ENCODE measurements at places on chromosomes 4 and X.

- no peak for DNase-seq
Measured at GRCh38 chr4:123397144-123398065, 810 bp downstream of the SPRY1 start.

DNA sequence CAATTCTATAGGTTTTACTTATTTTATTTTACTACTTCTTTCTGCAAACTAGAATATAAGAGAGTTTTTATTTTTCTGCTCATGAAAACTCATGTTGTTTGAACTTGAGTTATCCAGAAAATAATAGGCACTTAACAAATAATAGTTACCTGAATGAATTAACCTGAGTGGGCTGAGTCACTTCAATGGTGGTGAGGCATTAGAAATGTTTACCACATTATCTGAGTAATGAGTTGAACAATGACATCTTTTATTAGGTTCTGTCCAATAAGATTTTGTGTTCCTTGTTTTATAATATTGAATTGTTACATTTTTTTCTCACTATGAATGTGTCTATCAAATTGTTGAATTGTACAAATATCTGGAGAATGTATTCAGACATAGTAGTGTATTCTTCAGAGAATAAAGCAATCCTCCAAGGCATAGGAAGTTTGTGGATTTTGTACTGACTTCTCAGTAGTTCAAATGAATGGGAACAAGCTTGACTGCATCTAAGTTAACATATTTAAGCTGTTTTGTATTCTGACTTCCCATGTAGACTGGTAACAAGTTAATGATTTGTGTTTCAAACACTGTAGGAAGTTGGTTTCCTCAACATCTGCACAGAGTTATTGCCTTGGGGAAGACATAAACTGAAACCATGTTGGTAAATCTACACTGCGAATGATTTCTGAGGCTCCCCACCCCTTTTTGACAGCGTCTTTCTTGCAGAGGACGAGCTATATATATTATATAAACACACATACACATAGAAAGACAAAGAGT lies 1808.9 kb upstream of the TENM3 start:
- DNase-seq, result no peak

GRCh38 chr4:41551536-41551935 lies 13.6 kb downstream of the LIMCH1 start:
- no peak for DNase-seq

- DNase-seq, result no peak
Measured at GRCh38 chrX:123399709-123400108, 215.6 kb downstream of the GRIA3 start.

DNA sequence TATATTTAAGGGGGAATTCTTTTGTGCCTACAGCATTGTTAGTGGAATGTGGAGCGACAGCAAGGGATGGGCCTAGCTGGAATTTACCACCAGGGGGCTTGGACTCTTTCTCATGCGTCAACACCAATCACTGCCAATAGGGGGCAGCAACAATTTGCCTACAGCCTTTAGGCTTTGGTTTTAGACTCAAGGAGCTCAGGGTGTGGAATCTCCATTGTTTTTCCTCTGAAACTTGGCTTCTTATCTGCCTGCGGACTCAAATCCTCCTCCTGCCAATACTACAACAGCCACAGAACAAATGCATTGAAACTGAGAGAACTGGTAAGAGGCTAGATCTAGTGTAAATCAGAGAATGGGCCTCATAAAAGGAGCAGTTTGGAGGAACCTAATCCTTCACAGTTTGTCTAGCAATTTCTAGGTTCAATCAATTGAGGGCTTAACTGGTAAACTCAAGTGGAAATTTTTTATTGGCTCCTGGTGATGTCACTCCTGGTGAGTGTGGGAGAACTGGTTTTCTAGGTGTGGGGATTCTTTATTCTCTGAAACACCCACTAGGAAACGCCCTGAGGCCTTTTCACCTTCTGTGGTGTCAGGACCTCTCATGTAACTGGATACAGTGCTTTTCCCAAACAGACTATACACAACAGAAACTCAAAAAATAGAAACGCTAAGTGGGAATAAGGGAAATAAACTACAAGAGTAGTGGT lies 27.9 kb upstream of the TMSB4X start:
- no peak for DNase-seq

DNA sequence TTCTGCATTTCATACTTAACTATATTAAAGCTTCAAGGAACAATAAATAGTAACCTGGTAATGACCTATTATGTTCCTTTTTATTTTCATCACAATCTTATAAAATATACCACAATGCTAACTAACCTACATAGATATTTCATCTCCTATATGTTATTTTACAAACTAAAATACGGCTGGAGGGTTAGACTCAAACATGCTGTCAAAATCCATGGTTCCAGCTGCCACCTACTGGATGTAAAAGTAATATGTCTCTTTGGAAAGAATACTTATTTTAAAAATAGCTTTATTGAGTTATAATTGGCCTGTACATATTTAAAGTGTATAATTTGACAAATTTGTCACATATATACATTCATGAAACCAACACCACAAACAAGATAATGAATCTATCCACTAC lies 15.0 kb downstream of the RGN start:
- no peak for DNase-seq

DNA sequence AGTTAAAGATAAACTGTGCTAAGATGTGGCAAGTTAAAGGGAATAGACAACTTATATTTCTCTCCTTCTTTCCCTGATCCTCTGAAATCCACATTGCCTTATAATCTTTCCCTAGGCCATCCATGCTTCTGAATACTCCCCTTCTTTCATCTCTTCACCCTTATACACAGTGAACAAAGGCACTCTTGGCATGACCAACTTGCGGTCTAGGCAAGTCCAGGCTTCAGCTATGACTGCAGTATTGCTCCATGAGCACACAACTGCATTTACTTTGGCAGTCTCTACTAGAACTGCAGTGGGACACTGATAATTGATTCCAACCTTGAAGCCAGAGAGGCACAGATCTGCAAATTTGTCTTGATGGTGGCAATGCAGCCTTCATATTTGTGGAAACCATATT lies 24.2 kb upstream of the UBA6 start:
- DNase-seq, result no peak

GRCh38 chrX:51144828-51145442 lies 187.7 kb upstream of the NUDT10 start:
- DNase-seq, result no peak

DNA sequence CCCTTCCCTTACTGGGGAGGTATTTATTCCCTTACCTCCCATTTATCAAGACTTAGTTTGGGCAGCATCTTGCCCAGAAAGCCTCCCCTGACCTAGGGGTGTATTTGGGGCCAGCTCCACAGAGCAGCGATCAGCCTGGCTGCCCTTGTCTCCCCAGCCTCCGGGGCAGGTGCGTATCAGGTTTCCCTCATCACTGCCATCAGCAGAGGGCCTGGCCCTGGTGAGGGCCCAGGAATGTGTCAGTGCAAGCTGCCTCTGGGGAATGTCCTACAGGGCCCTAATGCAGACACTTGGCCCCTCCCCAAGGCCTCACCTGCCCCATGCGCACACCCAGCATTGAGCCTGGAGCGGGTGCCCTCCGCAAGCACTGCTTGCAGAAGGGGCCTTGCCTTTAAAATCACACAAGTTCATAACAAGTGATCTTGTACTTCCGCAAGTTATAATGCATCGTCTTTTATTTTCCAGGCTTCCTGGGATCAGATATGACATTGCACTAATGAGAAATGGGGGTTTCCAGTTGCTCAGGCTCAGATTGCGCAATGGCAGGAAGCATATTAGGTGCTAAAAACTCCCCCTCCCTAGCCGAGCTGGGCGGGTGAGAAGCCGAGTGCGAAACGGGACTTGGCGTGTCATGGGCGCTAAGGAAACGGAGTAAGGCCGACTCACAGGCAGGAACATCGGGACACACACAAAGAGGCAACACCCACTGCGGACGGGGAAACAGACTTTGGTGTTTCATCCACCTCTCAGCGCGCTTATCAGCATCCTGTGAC lies 25.4 kb upstream of the AFAP1 start:
- no peak for DNase-seq

DNA sequence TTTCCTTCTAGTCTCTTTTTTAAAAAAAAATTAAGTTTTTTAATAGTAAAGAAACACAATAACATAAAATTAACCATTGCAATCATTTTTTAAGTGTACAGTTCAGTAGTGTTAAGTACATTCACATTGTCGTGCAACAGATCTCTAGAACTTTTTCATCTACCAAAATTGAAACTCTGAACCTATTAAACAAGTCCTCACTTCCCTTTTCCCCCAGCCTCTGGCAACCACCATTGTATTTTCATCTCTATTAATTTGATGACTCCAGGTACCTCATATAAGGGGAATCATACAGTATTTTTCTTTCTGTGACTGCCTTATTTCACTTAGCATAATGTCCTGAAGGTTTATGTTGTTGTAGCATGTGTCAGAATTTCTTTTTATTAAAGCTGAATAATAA lies 31.8 kb downstream of the MSL3 start:
- DNase-seq, result no peak

DNA sequence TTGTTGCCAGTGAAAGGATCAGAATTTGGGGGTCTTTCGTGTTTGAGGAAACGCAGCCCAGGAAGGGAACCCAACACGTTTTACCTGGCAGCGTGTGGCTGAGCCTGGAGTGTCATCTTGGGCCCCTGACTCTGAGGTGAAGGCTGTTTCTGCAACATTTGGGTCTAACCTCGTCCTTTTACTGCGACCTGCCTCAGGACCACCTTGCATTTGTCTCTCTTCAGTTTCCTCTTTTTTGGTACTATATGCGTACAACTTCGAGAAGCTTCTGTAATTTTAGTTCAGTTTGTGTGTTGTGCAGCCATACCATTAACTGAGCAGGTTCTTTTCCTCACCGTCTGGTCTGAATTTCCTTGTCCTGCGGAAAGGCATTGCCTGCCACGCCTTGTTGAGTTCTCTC lies 61.5 kb downstream of the TMEM131L start:
- no peak for DNase-seq

GRCh38 chr4:80144676-80145470 lies 52.4 kb upstream of the PRDM8 start:
- no peak for DNase-seq

- DNase-seq, result no peak
Measured at GRCh38 chr4:73723928-73724327, 16.4 kb upstream of the CXCL8 start.

DNA sequence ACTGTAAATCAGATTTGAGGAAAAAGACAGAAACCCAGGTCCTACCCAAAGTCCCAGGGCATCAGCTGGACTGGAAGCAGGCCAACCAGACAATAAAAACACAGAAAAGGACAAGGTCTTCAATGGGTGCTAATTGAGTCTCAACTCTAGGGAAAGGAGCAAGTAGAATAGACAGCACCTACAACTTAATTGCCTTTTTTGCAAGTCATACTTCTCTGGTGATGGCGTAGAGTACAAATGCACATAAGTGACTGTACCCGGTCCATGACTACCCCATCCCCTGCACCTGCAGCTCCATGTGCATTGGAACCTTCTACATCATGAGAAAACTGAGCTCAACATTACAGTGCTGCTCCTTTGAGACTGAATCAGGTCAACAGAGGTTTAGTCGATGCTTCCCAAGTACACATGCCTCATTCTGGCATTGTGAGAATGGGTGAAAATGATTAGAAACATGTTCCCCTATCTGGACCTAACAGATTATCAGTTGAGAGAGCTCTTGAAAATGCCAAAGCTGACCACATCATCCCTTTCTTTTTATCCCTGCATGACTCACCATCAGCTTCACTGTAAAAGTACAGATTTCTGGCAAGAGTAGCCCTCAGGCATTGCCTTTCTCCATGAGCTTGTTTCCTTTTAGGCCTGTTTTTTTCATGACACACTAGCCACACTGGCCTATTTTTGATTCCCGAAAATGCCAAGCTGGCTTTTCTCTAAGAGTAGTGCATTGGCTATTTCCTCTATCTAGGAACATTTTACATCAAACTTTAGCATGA lies 298.3 kb downstream of the HS3ST1 start:
- no peak for DNase-seq

GRCh38 chrX:11787564-11787963 lies 29.5 kb downstream of the MSL3 start:
- DNase-seq, result no peak

- no peak for DNase-seq
Measured at GRCh38 chr4:116668190-116668589, 417.2 kb downstream of the TRAM1L1 start.

GRCh38 chr4:184255871-184256642 lies 38.4 kb upstream of the ENPP6 start:
- peak; percentile 40 for DNase-seq

- DNase-seq, result no peak
Measured at GRCh38 chrX:35890699-35891098, 28.8 kb upstream of the CFAP47 start.

- no peak for DNase-seq
Measured at GRCh38 chr4:147310312-147310711, 170.6 kb upstream of the EDNRA start.

DNA sequence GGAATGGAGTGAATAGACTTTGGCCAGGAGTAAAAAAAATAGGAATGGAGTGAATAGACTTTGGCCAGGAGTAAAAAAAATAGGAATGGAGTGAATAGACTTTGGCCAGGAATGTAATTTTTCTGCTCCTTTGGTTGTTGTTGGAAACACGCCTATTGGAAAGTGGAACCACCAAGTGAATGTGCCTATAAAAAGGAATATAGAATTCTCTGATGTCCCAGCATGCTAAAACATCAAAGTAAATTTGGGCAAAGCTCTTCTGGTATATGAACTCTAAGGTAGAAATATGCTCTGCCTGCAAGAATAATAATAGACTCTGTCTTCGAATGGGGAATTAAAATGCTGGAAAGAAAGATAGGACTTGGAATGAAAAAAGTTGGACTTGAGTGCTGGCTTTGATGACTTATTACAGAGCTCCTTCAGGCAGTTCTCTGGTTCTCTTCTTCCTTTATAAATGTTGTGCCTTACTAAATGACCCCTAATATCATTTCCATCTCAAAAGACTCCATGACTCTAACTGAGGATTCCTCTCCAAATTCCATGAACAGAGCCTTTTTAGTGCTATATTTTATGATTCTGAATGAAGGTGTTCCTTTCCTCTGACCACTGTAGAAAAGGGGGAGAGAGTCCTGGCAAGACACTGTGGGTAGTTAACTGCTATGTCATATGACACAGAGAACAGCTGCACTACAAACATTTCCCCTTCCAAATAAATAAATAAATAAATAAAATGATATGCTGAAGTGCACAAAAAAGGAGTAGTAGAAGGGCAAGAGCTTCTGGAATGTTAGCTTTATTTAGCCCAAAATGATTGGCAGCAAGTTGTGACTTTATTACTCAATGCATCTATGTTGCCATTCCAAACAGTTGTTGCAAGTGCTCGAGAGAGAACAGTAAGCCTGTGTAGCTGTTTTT lies 13.5 kb upstream of the GBA3 start:
- no peak for DNase-seq

DNA sequence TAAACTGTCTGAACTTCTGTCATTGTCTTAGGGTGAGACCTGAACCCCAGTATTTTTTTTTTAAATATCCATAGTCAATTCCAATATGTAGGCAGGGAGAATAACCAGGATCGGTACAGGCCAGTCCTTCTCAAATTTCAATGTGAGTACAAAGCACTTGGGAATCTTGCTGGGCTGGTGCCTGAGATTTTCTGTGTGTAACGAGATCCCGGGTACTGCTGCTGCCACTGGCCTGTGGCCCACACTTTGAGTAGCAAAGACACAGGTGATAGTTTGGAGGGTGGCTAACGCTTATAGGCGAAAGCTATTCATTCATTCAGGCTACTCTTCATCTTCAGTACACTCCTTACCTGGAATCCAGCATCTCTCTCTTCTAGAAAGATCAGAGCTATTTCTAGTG lies 923.6 kb upstream of the TENM3 start:
- no peak for DNase-seq
